ENCODE measurements at places on chromosomes 3 and 15.

DNA sequence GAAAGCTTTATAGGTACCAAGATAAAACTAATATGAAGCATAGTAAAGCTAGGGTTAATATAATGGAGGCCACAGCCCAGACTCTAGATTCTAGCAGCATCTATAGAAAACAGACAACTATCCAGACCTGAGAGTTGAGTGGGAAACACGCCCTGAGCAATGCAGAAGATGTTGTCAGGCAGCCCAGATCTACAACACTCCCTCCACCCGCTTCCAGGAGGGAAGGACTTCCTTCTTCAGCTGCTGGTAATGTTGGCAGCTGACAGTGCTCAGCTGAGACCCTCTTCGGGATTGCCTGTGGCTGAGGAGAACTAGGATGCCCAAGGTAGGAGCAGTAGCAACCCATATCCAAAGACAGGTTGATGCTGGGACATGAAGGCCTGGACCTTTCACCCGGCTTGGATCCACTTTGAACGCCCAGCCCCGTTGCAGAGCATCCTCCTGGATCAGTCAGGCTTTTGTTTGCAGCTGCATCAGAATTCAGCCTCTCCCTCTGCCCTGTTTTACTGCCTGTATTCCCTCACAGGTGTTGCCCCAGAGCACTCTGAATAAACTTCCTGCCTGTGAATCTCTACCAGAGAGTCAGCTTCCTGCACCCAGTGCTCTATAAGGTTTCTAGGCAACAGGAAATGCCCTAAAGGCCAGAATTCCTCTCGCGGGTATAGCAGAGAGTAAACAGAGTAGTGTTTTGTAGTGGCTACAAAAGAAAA is 174.7 kb upstream of the IL12A start:
- no peak for DNase-seq

- DNase-seq = no peak
Measured at GRCh38 chr3:87088993-87089841, 98.3 kb upstream of the VGLL3 start.

DNA sequence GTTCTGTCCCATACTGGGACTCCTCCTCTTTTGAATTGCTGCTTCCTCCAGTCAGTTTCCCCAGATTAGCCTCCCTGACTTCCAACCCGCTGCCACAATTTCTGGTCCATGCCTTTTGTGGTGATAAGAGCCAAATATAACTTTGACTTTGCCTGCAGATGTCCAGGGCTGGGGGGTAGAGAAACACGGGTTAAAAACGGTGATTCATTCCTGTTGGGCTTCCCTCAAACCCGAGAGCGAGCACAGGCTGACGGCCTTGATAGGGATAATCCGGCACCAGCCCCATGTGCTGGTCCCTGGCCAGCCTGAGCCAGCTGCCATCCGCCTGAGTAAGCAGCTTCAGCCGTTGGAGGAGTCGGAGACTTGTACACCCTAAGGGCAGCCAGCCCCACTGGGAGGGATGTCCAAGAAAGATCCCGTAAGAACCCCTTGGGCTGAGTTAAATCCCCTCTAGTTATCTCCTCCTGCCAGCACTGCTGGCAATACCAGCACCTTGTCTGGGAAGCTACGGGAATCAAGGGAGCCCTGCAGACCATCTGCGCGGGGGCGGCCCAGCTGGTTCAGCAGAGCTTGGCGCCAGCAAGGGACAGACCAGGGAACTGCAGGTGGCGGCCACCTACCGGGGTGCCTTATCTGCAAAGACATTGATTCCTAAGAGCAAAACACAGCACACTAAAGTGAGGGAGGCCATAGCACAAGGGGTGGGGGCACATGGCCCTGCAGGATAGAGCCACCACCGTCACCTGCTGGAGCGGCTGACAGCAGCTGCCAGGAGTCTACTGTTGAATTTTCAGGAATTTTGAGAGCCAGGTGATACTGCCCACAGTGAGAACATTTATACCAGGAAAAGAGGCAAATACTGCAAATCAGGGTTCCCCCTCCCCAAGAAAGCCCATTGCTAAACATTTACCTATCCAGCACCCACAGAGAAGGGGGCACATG is 18.1 kb downstream of the CSPG4 start:
- DNase-seq = no peak

DNA sequence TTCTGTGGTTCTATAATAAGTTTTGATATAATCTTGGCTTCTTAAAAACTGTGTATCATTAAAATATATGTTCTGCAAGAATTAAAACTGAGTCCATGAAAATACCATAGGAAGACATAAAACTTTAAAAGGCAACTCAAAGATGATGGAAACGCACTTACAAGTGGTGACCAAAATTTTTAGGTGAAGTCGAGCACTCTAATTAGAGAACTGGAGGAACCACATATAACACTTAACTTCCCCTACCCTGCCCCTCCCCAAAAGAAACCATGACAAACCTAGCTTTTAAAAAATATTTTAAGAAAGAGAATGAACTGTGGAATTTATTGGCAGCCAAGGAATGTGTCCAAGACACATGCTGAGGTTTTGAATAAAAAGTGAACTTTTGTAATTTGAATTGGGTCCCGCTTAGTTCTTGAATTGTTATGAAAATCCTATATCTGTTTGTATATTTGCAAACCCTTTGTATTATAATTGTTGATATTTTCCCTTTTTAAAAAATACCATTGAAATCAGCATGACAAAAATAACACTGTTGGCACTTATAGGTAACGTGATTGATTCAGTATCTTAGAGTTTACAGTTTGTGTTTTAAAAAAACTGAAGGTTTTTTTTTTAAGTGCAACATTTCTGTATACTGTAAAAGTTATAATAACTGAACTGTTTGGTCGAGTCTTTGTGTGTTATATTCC is 7.7 kb downstream of the NR2F2 start:
- DNase-seq = no peak

- DNase-seq = no peak
Measured at GRCh38 chr3:134423153-134423552, 48.9 kb upstream of the AMOTL2 start.

DNA sequence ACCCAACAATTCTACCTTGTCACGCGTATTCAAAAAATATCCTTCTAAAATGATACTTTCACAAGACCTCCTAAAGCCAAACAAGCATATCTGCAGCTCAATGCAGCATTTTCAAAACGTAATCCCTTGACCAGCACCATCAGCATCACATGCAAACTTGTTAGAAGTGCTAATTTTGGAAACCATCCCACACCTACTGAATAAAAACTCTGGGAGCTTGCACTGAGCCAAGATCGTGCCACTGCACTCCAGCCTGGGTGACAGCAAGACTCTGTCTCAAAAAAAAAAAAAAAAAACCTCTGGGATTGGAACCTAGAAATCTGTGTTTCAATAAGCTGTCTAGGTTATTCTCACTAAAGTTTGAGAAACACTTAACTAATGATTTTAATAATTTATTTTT is 223.3 kb upstream of the CCDC54 start:
- no peak for DNase-seq

GRCh38 chr15:54519577-54519976 is 541.3 kb downstream of the UNC13C start:
- DNase-seq = no peak

DNA sequence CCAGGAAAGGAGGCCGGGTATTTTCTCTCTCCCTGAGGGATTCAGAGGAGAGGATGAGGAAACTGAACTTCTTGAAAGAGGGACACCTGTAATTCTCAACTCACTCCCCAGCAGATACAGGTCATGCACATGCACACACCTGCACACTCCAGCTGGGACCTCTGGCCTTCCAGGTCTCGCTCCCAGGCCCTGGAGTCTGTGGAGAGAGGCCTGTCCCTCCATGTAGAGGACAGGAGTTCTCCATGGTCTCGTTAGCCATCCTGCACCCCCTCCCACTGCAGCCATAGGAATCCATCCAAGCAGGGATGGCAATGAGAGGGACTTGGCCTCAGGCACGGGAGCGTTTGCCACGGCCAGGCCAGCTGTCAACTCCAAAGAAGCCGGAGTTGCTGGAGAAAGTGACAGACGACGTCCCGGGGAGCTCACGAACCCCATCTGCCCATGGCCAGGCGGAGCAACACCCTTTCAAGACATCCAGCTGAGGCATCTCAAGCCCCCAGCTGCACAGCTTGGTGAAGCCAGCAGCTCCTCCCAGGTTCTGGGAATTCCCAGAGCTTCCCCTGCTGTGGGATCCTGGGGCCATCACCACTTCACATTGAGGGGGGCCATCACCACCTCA is 223.3 kb downstream of the UACA start:
- no peak for DNase-seq

DNA sequence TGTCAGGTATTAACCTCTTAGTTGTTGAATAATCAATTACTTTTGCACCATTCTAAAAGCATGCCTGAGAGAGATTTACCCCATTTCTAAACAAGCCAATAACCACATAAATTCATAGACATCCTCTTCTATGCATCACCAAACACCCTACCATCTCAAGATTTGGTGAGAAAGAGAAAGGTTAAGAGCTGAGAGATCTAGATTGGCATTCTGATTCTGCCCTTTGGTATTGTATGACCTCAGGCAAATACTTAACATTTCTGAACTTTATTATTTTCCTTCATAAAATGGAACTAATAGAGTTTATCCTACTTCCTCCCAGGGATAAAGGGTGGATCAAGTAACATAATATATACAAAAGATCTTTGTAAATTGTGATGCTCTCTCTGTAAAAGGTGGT is 146.5 kb upstream of the MME start:
- DNase-seq = no peak

DNA sequence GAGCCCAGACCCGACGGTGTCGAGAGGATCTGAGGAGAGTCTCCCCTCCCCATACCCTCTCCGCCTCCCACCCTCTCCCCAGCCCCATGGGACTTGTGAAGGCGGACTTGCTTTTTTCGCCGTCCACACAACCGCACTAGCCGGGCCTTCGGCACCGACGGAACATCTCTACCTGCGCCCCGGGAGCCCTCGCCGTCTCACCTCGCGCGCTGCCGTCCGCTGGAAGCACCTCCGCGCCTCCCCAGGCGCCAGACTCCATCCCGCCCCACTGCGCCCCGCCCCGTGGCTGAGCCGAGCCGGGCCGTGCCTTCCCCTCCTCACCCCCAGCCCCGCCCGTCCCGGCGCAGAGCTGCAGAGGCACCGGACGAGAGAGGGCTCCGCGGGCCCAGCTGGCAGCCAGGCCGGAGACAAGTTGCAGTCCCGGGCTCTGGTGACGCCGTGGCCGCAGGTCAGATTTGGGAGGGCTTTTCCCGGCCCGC is at the start of the genes DUOX1 and DUOXA1:
DUOX1 (plus strand) TSS at position 344 of the 479 bp plus-strand sequence. CDS start 1,973 bp downstream, outside the sequence.
DUOXA1 (minus strand) TSS at position 229 of the 479 bp plus-strand sequence. CDS start 6,865 bp downstream, outside the sequence.
- no peak for DNase-seq

- DNase-seq = no peak
Measured at GRCh38 chr15:101175401-101175800, 76.4 kb downstream of the CHSY1 start.

GRCh38 chr3:155370198-155370597 is 76.7 kb upstream of the STRIT1 start:
- no peak for DNase-seq

DNA sequence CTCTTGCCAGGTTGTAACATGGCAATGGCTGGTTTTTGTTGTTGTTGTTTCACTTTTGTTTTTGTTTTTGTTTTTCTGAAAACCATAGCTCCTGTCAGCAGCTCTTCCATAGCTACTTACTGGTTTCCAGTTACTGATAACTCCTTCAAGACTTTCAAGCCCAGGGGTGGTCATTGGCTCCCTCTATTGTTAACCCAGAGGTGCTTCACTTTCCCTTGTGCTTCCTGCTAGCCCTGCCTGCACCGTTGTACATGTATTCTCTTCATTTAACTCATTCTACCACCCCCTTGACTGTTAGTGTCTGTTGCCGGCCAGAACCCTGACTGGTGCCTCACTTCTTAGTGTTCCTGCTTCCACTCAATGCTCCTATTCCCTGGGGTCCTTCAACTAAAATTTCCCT is 4.2 kb upstream of the TRAT1 start:
- peak; percentile 30 for DNase-seq

DNA sequence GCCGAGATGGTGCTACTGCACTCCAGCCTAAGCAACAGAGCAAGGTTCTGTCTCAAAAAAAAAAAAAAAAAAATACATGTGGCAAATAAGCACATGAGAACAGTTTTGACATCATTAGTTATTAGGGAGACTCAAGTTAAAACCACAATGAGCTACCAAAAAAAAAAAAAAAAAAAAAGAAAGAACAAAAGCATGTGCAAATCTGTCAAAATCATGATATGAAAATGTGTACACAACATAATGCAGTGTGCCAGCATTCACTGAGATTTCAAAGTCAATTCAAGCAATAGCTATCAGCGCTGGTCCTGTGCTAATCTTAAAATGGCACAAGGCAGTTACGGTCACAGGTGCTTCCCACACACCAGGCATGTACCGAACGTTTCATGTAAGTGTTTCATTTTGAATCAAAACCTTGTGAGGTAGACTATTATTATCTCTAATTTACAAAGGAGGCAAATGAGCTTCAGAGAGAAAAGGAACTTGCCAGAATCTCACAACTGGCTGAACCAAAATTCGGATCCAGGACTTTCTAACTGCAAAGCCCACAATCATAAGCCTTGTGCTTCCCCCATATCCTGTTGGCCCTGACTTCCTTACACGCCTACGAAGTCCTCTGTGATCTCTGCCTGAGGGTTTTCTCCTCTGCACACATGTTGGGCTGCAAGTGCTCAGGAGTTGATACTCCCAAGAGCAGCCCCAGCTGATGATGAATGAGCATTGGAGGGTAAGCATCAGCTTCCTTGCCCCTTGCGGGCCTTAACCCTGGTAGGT is 200.1 kb upstream of the PROK2 start:
- no peak for DNase-seq

GRCh38 chr3:111851511-111851954 is 7.5 kb upstream of the PHLDB2 start:
- DNase-seq = no peak

DNA sequence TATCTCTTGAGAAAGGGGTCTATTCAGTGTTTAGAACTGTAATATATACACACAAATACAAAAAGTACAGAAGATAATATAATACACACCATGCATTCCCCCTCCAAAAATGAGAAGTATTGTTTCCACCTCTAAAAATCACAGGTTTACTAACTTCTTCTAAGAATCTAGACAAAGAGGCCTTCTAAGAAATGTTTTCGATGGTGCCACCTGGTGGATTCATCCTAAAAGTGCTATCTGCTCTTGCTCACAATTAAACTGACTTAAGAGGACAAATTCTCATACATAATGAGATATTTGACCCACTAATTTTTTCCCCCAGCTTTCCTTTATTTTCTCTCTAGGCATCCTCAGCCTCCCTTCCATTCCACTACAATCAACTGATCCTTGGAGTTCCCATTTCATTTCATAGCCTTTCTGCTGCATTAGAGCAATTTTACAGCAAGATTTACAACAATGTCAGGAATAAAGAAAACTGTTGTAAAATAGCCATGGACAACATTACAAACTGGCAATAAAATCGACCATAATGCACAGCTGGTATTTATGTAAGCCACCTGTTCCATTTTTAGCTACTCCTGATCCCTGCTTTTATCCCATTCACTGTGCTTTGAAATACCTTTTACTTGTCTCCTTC is 124.6 kb downstream of the ARRDC4 start:
- DNase-seq = peak; percentile 4

DNA sequence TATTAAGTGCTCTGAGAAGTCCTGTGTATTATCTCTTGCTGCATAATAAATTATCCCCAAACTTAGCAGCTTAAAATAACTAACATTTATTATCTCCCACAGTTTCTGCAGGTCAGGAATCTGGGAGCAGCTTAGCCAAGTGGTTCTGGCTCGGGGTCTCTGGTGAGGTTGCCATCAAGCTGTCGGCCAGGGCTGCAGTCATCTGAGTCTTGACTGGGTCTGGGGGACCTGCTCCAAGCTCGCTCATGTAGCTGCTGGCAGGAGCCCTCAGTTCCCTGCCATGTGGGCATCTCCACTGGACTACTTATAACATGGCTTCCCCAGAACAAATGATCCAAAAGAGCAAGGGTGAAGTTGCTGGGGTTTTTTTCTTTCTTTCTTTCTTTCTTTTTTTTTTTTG is 80.7 kb downstream of the SMAD6 start:
- DNase-seq = no peak

All from activated gamma-delta T cell treated with anti-CD3 and anti-CD28 coated beads, Interleukin-2, amount 50 U/mL, for 16 hours (primary cell).